ENCODE measurements at places on chromosomes 7 and 10. TPM values are rescaled to one million over a fixed set of nuclear protein-coding genes. Genes with fewer than 3 reads are reported as not detected.

The C10orf90 gene
- not detected for total RNA-seq

The SPDYE16 gene
- not detected for total RNA-seq

The FAM13C gene
- total RNA-seq: 18.5 TPM

The PFKFB3 gene
- total RNA-seq: 53.0 TPM

The LIPK gene
- not detected for total RNA-seq

The SPACDR gene
- total RNA-seq: 3.9 TPM

The TMEM130 gene
- 0.31 TPM for total RNA-seq

The TRDMT1 gene
- 14.1 TPM for total RNA-seq

The PCLO gene
- 2.1 TPM for total RNA-seq

The TUBAL3 gene
- not detected for total RNA-seq

The TLL2 gene
- total RNA-seq: 0.09 TPM

The FANK1 gene
- total RNA-seq: 0.83 TPM

The KAT6B gene
- 21.8 TPM for total RNA-seq

The ATOH7 gene
- total RNA-seq: not detected

The SFTPA1 gene
- total RNA-seq: not detected

The LBX1 gene
- not detected for total RNA-seq

The ZNF467 gene
- 7.5 TPM for total RNA-seq

The CYP26A1 gene
- total RNA-seq: not detected

The PON1 gene
- not detected for total RNA-seq

The TMEM140 gene
- not detected for total RNA-seq

Measured in A673 (cell line).